Fibroblast of skin of abdomen (primary cell): ENCODE measurements at places on chromosomes 12 and 14.

GRCh38 chr12:126262829-126263228 is 1197.6 kb downstream of the AACS start:
- DNase-seq: no peak

- DNase-seq: no peak
Observed at GRCh38 chr12:107304588-107305532, 211.5 kb upstream of the CRY1 start.

- no peak for DNase-seq
Observed at GRCh38 chr14:98994561-98994960, 277.4 kb downstream of the BCL11B start.

GRCh38 chr14:56247495-56248200 is 129.4 kb downstream of the PELI2 start:
- no peak for DNase-seq

GRCh38 chr14:34592623-34593022 is 37.3 kb downstream of the SNX6 start:
- DNase-seq: no peak

- no peak for DNase-seq
Observed at GRCh38 chr12:17778242-17778641, 311.8 kb downstream of the RERGL start.

DNA sequence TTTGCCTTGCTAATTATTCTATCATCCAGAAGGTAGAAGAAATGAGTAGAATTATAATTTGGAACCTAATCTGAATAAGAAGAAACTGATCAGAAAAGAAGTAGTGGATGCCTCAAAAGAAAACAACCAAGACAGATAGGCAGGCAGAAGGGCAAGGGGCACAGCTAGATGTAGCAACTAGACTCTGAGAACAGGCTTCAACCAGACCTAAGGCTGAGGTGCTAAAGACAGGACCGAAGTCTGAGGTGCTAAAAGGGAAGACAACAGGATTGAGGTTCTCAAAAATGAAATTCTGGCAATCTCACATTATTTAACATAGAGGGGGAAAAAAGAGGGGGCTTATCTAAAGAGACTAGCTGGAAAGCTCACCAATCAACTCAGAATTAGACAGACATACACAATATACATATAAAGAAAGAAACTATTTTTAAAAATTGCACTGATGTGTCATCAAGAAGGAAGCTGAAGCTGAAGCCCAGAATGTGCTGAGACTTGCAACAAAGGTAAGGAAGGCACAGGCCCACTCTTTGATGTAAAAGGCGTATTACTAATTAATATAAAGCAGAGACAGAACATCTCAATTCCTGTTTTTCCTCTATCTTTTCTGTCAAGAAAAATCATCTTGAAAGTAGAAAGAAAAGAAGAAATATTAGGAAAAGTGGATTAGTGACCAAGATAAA is 43.8 kb upstream of the CSRNP2 start:
- peak; percentile 12 for DNase-seq

DNA sequence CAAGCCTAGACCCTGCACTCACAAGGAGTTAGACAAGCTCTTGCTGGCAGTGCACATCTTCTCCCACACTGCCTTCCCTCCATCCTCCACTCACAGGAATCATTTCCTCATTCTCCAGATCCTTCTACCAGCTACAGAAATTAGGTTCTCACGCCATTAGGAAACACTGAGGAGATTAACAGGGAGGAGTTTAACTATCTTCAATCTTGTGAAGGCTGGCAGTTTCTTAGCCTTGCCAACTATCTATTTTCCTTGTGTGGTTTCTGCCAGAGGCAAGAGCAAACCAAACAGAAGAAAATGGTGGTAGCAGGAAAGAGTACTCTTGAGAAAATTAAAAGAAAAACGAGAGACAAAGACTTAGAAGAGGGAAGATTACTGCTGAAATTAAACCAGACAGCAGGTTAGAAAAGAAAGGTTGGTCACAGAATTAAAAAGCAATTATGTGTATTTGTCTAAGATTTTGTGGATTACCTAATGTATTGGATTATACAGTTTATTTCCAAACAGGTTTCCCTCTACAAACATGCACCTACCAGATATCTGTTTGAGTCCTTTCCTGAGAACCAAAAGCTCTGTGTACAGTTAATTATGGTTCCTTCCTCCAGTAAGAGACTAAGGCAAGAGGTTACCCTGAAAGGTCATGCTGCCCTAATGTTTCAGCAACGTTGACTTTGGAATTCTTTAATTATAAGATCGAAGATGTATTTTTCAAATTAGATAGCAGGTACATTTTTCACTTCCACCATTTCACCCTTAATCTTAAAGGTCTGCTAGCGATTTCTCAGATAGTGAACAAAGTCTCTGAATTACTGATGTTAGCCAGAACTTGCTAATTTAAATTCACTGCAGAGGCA is 5.0 kb downstream of the RERG start:
- no peak for DNase-seq

GRCh38 chr12:29208060-29208459 is 59.0 kb downstream of the FAR2 start:
- DNase-seq: no peak

GRCh38 chr12:98351784-98352183 is 163.6 kb upstream of the TMPO start:
- no peak for DNase-seq

GRCh38 chr12:130879212-130879686 is 7.4 kb downstream of the RAN start:
- no peak for DNase-seq

- peak; percentile 14 for DNase-seq
Observed at GRCh38 chr14:74324931-74325361, 22.2 kb upstream of the ABCD4 start.

DNA sequence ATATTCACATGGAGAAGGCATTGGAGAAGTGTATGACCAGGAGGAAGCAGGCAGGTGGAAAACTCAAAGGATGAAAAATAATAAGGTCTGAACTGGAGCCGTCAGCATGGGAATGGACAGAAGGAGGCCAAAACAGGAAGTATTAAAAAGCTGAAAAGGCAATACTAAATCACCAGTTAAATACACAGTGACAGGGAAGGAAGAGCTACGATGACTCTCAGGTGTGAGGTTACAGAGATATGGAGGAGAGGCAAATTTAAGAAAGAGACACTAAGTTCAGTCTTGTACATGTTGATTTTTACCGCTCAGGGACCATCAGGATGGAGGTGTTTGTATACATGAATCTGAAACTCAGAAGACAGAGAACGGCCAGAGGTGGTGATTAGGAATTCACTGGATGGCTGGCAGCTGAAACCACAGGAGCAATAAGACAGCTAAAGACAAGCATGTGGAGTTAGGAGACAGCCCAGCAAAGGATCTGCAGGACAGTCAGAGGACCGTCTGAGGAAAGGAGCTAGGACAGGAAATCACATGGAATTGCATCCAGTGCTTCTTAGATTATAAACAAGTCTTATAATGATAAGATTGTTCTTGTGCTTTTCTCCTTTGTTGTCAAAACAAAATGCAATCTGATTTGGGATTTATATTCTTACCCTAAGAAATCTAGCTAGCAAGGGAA is 33.9 kb upstream of the CDKN3 start:
- no peak for DNase-seq

GRCh38 chr14:22594156-22594716 is 3.9 kb upstream of the ABHD4 start:
- no peak for DNase-seq

GRCh38 chr14:43692706-43693105 is 814.4 kb downstream of the FSCB start:
- no peak for DNase-seq

DNA sequence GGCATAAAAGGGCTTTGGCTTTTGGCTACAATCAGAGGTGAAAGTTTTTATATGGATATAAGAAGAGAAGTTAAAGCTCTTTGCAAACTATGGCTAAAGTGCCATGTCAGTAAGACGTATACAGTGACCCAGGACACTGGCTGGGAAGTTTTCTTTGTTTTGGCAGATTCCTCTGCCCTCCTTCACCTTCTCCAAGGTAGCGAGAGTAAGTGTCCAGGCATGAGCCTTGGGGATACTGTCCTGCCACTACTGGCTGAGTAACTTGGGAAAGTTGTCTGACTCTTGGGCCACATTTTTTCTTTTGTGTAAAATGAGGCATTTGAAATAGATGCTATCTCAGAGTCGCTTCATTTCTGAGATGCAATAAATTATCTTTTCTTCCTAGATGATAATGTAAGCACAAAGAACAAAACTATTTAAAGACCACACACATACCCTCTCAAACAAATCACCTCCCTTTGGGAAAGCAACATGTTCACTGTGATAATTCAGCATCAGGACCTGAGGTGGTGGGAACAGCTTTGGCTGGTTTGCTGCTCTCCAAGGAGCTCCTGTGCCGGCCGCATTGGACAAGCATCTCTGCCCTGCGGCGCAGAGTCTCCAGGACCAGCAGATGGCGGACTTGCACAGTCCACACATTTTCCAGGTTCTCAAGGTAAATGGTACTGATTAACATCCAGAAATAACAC is 106.3 kb downstream of the PTCSC3 start:
- DNase-seq: peak; percentile 69

GRCh38 chr14:57232006-57232405 is 36.7 kb downstream of the EXOC5 start:
- no peak for DNase-seq

GRCh38 chr12:104526751-104527150 is 70.0 kb downstream of the CHST11 start:
- no peak for DNase-seq

DNA sequence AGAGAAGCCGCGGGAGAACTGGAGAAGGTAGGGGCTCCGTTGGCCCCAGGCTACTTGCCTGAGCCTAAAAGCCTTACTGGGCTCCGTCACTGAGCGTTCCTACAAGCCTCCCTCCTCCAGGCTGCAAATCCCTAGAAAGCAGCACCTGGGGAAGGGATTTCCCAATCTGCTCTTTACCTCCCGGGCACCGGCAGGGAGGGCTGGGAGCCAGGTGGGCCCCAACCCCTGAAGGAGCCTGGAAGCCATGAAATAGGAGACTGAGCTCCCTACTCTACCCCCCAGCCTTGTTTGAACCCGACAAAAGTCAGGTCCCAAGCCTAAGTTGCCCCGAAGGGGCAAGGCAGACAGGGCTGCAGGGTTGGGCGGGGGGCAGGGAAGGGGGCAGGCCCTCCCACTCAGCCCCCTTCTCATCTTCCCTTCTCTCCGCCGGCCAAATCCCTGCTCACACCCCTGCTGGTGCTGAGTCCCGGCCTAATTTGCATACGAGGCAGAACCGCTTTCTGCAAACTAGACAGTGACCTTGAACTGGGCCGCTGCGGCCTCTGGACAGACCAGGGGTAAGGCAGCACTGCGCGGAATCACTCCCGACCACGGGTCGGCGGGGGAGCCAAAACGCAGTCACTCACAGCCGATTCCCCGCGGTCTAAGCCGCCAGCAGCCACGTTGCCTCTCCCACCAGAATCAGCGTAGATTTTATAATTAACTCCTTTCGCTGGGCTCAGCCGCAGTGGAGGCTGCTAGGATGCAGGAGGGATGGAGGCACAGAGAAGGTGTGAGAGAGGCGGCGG is 3.7 kb upstream of the HOXC12 start:
- no peak for DNase-seq

GRCh38 chr12:122849352-122850047 is 14.2 kb downstream of the HIP1R start:
- DNase-seq: no peak

DNA sequence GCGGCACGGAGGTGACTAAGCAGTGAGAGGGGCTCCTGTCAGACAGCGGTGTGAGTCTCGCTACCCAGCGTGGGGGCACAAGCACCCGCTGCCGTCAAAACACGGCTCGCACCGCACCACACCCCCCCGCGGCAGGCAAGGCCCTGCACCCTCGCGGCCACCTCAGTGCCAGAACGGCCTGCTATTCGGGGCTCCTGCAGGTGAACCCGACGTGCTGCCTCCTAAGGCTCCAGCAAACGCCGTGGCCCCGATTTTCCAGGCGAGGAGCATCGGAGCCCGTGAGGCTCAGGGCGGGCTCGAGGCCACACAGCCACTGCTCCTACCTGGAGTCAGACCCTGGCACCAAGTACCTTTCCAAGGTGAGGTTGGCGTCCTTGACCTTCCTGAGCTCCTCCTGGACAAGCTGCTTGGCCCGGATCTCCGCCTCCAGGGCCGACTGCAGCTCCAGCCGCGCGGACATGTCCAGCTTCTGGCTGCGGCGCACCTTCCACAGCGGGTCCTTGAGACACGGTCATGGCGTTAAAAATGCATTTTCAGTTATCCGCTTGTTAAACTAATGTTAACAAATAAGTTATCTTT is 41.8 kb downstream of the AMN start:
- DNase-seq: no peak

DNA sequence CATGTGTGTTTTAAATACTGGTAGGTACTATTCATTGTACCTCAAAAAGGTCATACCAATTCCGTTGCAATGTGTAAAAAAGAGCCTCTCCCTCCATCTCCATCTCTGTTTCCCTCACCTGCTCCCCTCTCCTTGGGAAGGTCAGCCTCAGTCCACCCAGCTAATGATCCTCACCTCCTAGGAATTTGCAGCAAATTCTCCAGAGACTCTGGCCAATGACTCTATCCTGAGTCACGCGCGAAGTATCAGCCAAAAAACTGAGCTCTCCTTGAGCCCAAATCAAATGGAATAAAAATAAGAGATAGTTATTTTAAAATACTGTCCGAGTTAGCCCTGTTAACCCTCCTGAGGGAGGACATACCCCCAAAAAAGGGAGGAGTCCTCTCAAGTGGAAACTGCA is 148.4 kb downstream of the DPF3 start:
- peak; percentile 88 for DNase-seq
